ENCODE measurements at places on chromosomes 4 and X.

DNA sequence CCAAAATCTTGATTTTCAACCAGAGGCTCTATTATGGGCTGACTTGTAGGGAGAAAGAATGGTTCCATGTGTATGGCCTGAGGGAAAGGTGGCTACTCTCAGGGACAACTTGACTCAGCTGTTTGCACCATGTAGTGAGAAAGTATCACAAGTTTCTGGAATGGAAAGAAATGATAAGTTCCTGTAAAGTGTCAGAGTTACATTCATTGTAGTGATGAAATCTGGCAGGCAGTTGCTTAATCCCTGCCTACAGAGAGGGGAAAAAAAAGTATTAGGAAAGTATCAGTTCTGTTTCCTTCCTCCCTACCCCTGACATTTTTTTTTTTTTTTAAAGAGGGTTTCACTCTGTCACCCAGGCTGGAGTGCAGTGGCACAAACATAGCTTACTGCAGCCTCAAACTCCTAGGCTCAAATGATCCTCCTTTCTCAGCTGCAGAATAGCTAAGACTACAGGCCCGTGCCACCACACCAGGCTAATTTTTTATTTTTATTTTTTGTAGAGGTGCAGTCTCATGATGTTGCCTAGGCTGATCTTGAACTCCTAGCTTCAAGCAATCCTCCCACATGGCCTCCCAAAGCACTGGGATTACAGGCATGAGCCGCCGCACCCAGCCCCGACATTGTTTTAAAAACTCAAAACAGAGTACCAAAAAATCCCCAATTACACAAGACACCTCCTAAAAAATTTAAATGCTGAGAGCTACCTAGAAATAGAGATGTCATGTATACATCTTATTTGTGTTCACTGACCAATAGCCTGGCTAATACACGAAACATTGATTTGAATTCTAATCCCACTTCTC, 4.8 kb upstream of the FBXL5 start:
- H3K27ac ChIP-seq: no peak overlapping the region
- no peaks in the 10 kb centered on the region for H3K36me3 ChIP-seq
- H3K4me3 ChIP-seq: no peak overlapping the region
- DNase-seq: no peak

- no peaks in the 10 kb centered on the region for H3K4me1 ChIP-seq
- H3K36me3 ChIP-seq: no peaks in the 10 kb centered on the region
- H3K27me3 ChIP-seq: no peaks in the 10 kb centered on the region
- no peak overlapping the region for H3K4me3 ChIP-seq
- no peak overlapping the region for H3K27ac ChIP-seq
- no peak for DNase-seq
Observed at GRCh38 chr4:12949719-12950490, 534.2 kb downstream of the RAB28 start.

DNA sequence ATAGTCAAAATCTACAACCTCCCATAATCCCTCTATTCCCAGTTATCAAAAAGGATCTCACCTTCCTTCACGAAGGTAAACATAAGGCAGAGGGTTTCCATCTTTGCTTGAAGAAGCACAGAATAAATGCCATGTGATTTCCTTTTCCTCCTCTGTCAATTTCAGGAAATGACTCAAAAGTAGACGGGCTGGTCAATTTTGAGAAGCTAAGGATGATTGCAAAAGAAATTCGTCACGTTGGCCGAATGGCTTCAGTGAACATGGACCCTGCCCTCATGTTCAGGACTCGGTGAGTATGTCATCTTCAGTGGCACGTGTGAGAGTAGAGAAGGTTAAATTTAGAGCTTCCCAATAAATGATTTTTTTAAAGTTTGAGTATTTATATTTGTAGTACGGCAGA, 240.2 kb downstream of the RAPGEF2 start:
- no peak overlapping the region for H3K4me3 ChIP-seq
- H3K27ac ChIP-seq: no peak overlapping the region
- H3K4me1 ChIP-seq: no peaks in the 10 kb centered on the region
- peaks cover 6% of the 10 kb centered on the region for H3K36me3 ChIP-seq
- DNase-seq: no peak
- H3K27me3 ChIP-seq: no peaks in the 10 kb centered on the region

DNA sequence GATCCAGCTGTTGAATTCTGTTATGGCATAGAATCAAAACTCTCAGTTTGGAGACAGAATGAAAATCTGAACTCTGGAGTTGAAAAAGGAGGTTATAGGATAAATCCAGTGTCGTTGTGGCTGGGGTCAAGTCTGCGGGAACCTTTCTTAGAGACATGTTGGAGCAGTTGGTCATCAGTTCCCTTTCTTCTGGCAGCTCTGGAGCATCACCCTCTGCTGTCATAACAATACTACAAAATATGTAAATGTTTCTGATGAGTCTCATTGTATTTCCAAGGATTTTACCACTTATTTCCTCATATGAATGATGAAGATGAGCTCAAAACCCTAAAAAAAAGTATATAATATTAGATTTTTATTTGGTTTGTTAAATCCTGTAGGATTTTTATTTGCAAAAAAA, 7.5 kb downstream of the TLR10 start:
- H3K27ac ChIP-seq: no peak overlapping the region
- no peaks in the 10 kb centered on the region for H3K4me1 ChIP-seq
- H3K27me3 ChIP-seq: peaks cover 4% of the 10 kb centered on the region

GRCh38 chrX:22203186-22203585, 69.5 kb upstream of the CBLL2 start:
- no peak overlapping the region for H3K4me3 ChIP-seq
- no peak for DNase-seq
- H3K4me1 ChIP-seq: no peaks in the 10 kb centered on the region
- no peak overlapping the region for H3K27ac ChIP-seq
- no peaks in the 10 kb centered on the region for H3K27me3 ChIP-seq

- H3K27ac ChIP-seq: no peak overlapping the region
- no peaks in the 10 kb centered on the region for H3K36me3 ChIP-seq
- no peak for DNase-seq
- H3K4me1 ChIP-seq: no peaks in the 10 kb centered on the region
Observed at GRCh38 chrX:84933956-84934556, 69.6 kb upstream of the APOOL start.

DNA sequence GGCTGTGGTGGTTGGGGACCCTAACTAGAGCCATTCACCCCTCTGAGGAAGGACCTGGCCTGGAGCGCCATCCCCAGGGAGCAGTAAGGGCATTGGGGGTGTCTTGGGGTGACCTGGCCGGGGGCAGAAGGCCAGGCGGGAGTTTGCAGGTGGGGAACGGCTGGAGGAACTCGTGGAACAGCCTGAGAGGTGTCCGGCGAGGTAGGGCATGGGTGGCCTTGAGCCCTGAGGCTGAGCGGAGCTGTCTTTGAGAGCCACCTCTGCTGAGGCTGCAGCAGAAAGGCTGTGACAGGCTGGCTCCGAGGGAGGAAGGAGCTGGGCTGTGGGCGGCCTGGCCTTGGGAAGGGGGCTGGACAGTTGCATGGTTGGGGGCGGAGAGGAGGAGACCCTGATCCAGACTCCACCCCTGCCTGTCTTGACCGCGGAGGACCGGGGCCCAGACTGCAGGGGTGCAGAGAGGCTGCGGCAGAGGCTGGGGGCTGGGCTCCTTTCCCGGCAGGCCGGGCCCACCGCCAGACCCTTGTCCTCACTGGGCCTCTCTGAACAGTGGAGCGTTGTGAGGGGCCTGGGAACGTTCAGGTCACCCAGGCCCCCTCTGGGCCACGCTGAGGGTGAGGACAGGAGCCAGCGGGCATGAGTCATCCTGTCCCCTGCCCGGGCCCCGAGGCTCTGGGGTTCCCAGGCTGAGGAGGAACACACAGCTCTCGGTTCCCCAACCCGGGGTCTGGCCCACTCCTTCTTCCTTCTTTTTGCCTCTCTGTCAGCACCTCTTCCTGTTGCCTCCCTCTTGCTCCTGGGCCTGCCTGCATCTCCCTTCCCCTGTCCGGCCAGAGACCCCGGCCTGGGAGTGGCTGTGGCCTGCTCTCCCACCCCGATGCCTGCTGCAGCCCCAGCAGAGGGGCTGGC, 8.1 kb downstream of the SH3BP2 start:
- H3K27me3 ChIP-seq: no peaks in the 10 kb centered on the region
- peaks cover 45% of the 10 kb centered on the region for H3K4me1 ChIP-seq
- no peaks in the 10 kb centered on the region for H3K36me3 ChIP-seq
- peak overlapping the region; percentile 24 for H3K27ac ChIP-seq
- H3K4me3 ChIP-seq: no peak overlapping the region

GRCh38 chr4:70761276-70761816, 39.6 kb downstream of the RUFY3 start:
- H3K27me3 ChIP-seq: no peaks in the 10 kb centered on the region
- H3K27ac ChIP-seq: no peak overlapping the region
- peaks cover 8% of the 10 kb centered on the region for H3K4me1 ChIP-seq
- H3K36me3 ChIP-seq: no peaks in the 10 kb centered on the region
- no peak for DNase-seq

DNA sequence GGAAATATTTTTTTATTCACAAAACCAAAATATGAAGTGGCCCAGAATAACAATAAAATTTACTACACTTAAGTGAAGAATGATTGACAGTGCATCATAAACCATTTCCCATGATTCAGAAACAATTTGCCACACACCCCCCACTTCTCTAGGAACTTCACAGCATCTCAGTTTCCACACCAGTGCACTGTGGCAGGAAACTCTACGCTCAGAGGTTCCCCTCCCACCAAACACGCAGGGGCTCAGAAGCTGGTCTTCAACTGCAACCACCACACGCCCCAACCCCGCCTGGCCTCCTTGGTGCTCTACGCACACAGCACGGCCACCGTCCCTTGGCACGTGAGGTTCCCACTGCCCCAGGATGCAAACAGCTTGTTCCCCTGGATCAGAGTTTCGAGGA, 63.7 kb downstream of the ZFYVE28 start:
- no peaks in the 10 kb centered on the region for H3K4me1 ChIP-seq
- H3K27me3 ChIP-seq: no peaks in the 10 kb centered on the region
- no peak overlapping the region for H3K27ac ChIP-seq
- peak; percentile 48 for DNase-seq
- no peaks in the 10 kb centered on the region for H3K36me3 ChIP-seq
